ENCODE measurements at places on chromosomes 1 and 21. TPM values are rescaled to one million over a fixed set of nuclear protein-coding genes. Genes with fewer than 3 reads are reported as not detected.

OPRD1 gene
- total RNA-seq = 0.09 TPM

- DNase-seq = no peak
Observed at GRCh38 chr1:245621589-245621988, 466.8 kb downstream of the KIF26B start.

DNA sequence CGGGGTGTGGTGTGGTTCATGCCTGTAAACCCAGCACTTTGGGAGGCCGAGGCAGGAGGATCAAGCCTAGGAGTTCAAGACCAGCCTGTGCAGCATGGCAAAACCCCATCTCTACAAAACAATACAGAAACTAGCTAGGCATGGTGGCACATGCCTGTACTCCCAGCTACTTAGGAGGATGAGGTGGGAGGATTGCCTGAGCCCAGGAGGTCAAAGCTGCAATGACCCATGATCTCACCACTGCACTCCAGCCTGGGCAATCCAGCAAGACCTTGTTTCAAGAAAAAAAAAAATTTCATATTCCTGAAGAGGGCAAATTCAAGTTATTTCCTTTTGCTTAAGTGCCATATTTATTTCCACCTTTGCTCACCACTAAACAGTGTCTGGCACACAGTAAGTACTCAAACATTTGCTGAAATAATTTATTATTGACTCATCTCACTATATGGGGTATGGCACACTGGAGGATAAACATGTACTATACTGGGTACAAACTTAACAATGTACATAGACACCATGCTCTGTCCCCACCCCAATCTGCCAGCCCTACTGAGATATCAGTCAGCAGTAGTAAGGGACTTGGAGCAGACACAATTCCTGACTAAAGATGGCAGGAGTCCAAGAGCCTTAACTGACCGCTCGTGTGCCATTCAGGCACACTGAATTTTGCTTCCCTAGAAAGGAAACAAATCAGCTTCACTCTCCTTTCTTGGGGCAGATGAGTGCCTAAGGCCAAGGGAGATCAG lies 15.5 kb downstream of the MEAF6 start:
- peak; percentile 84 for DNase-seq

DNA sequence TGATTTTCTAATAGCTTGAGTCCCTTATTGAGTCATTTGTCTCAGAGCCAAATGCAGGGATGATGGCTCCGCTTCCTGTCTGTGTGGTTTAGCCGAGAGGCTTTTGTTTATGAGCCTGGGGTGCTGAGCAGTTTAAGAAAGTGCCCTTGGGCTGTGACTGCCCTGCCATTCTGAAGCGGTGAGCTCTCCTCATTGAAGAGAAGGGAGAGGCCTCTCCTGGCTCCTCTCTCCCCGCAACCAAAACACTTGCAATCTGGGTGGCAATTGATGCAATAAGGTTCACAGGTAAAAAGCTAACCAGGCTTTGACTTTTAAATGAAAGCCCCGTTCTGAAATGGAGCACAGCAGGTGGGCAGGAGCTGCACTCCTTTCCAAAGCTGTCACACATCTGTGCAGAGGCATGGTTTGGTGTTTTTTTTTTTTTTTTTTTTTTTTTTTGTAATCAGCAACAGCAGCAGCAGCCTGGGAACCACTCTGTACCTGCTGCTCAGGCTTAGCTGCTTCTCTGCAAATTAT lies 403.7 kb downstream of the SIPA1L2 start:
- no peak for DNase-seq

OR2L2 gene
- not detected for total RNA-seq

- DNase-seq = no peak
Observed at GRCh38 chr1:71921935-71922559, 360.3 kb downstream of the NEGR1 start.

NR0B2 gene
- not detected for total RNA-seq

GRCh38 chr1:16318555-16318954 lies 33.7 kb downstream of the FBXO42 start:
- peak; percentile 17 for DNase-seq

GRCh38 chr1:28343405-28343804 lies 14.6 kb downstream of the MED18 start:
- DNase-seq = no peak

GRCh38 chr1:95168761-95169351 lies 51.7 kb downstream of the TLCD4 start:
- DNase-seq = no peak

SLC44A5 gene
- 0.57 TPM for total RNA-seq

KRTAP19-3 gene
- not detected for total RNA-seq

DNA sequence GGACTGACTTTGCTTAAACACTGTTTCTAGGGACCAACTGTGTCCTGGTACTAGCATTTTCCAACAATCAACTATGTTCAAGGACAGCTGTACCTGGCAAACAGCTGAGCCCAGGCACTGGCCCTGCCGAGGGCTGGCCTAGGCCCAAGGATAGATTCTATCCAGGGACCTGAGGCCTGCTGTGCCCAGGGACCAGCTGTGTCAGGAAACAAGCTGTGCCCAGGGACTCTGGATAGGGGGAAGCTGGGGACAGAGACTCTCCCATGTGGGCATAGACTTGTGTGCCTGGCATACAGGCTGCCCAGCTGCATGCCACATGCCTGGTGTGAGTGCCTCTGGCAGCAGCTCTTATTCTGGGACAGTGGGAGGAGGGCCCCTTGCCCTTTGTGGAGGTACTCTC lies 38.1 kb upstream of the POU3F1 start:
- DNase-seq = no peak

MAB21L3 gene
- total RNA-seq = 4.4 TPM

DNA sequence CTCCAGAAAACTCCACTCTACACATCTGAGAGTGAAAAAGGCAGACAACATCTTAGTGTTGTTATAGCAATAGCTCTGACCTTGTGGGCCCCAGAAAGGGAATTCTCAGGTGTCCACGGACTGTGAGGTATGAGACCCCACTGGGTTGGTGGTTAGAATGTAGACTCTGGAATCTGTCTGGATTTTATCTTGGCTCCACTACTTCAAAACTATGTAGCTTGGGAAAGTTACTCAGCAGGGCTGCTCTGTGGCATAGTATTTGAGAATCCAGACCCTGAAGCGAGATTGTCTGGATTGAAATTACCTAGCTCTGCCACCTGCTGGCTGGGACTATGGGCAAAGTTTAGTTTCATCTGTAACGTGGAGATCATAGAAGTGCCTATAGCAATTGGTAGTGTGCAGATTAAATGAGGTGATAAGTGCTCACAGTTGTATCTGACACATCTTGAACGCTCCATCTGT lies 25.8 kb downstream of the PRDM2 start:
- DNase-seq = peak; percentile 24

DLGAP3 gene
- total RNA-seq = 7.1 TPM

DNA sequence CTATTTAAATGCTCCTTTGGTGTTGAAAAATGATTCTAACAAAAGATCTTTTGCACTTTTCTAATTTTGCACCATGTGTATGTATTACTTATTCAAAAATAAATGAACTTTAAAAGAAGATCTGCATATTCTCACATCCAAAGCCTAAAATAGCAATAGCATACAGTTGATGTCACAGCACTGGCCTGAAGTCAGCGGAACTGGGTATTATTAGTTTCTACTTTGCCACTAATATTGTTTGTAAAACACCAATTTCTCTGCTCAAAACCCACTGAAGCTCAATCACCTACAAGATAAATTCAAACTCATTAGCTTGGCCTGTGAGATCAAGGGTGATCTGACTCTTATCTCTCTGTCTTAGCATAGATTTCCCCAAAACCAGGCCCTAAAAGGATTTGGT lies 34.5 kb upstream of the BCAR3 start:
- DNase-seq = no peak

DNA sequence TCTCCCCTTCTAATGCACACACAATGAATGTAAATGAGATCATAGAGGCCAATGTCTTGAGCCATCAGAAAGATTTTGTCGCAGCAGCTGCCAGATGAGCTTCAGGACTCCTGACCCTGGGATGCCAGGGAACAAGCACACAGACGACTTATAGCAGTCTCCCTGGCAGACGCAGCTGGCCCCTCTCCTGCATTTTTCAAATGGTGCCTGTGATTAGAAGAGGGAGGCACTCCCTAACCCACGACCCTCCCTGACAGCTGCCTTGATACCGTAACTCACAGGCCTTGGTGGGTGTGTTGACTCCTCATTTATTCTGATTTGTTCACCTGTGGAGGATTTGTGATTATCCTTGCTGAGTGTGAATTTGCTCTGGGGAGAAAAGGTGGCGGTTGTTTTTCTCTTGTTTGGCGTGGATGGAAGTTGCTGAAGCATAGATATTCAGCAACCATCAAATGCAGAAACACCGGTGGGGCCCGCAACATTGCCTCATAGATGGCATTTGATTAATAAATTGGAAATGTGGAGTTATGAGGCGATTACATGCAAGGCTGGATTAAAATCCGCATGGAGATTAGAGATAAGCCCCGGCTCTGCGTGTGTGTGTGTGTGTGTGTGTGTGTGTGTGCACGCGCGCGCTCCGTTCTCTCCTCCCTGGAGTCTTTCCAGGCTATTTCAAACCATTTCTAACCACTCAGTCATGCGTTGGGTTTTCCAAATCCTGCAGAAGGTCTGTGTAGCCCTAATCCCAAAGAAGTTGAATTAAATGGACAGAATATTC lies 2.1 kb upstream of the RD3 start:
- DNase-seq = no peak

DNA sequence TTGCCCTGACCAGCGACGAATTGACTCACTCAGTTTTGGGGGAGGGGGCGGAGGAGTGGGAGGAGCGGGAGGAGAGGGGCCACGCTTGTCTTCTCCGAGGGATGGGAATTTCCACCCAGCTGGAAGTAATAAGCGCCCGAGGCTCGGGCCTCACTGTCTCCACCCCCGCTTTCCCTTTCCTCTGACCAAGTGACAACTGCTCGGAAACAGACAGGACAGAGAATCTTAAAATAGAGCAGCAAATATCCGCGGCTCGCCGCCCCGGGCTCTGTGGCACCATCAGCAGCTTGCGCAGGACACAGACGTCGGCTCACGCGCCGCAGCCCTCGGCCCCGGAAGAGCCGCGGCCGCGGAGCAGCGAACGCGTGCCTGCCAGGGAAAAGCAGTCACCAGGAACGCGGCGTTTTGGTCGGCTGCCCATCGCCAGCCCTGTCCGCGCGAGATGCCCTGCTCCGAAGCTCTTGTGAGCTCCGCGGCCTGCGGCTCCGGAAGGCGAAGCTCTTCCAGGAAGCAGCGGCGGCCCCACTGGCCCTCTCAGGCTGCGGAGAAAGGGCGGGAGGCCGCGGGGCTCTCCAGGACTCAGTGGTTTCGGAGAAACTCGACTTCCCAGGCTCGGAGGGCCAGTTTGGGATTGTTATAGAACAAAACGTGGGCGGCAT lies 10.7 kb upstream of the RGS16 start:
- DNase-seq = peak; percentile 52

DNA sequence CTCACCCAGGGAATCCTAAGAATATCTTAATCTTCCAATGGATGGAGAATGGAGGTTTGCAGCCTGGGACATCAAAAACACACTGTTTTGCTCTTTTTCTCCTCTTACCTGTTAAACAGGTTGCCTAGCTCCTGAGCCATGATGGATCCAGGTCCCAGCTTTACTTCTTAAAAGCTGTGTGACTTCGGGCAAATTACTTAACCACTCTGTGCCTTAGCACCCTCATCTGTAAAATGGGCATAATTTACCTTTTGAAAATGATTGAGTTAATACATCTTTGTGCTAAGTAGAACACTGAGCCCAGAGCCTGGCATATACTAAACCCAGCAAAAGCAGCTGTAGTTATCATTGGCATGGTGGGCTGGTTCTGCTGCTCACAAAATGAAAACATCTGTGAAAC lies 10.2 kb downstream of the COQ8A start:
- DNase-seq = no peak

ZNF672 gene
- total RNA-seq = 63.1 TPM

GRCh38 chr1:107138767-107139445 lies 1.9 kb upstream of the NTNG1 start:
- DNase-seq = no peak

DNA sequence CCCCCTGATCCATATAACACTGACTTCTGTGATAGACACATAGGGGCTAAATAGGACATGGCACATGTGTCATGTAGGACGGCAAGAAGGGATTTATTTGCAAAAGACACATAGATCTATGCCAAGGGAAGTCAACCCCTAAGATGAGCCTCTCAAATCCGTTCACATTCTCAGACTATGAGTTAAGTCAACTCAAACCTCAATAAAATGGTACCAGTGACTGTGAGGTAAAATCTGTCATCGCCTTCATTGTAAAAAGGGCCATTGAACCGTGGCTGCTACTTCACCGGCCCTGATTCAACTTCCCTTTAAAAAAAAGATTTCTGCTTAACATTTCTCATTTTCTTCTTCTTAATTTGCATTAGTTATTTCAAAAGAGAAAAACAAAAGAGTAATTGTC lies 144.0 kb downstream of the ZNF281 start:
- DNase-seq = no peak

CRP gene
- total RNA-seq = not detected

GRCh38 chr1:84062496-84062895 lies 63.6 kb upstream of the TTLL7 start:
- DNase-seq = no peak

DNA sequence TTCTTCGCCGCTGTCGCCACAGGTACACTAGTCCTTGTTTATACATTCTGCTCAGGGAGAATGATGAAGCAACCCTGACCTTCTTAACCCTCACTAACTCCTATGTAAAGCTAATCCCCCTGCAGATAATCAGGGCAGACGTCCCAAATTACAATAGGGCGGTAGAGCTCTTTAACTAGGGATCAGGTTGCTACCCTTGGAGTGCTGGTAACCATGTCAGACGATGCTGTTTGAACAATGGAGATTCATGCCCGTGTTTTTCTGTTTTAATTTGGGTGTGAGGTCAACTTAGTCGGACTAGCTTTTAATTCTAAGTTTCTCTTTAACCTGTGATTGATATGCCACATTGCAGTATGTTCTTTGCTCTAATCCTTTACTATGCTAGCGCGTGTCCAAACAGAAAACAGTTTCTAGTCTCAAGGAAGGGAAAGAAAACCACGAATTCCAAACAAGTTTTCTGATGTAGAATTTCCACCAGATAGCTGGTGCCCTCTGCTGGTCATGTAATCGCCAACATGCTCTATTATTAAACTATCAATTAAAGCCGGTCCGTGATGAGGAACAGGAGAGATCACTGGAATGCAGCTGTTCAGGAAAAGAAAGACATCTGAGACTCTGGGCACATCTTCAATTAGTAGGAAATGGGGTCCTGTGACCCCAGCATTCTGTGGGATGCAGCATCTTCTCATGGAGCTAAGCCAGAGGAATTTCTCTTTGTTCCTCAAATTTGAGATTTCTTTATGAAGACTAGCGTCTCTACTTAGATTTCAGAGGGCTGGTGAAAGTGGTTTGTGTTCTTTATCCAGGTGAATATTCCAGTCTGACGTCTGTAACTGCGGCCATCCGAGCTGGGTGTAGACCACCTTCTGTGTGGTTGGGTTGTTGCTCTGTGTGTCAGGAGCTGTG lies 18.3 kb upstream of the VAMP3 start:
- peak; percentile 80 for DNase-seq

GRCh38 chr21:46022551-46023525 lies 41.3 kb downstream of the COL6A1 start:
- no peak for DNase-seq

DNA sequence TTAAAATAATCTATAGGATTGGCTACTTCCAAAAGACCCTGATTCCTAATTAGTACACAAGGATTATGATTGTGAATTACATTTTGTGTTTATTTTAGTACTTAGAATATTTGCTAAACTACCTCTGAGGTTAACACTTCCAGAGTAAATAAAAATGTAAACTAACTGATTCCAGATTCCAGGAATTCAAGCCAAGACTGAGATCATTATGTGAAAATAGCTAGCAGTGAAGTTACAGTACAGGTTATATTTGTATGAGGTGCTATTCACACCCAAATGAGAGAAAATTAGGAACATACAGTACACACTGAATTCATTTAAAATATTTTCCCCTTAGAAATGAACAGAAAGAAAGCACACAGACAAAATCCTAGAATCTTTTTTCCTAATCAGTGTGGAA lies 28.8 kb downstream of the TTLL7 start:
- no peak for DNase-seq

CLDN8 gene
- total RNA-seq = 16.7 TPM

MAP1LC3C gene
- total RNA-seq = not detected

All from prostate gland (tissue), 2 donors.